ENCODE measurements at places on chromosomes 6 and 20.

GRCh38 chr6:71584712-71585436 is 296.3 kb downstream of the OGFRL1 start:
- DNase-seq = no peak

GRCh38 chr20:58071298-58071697 is 157.2 kb downstream of the ANKRD60 start:
- DNase-seq = no peak

DNA sequence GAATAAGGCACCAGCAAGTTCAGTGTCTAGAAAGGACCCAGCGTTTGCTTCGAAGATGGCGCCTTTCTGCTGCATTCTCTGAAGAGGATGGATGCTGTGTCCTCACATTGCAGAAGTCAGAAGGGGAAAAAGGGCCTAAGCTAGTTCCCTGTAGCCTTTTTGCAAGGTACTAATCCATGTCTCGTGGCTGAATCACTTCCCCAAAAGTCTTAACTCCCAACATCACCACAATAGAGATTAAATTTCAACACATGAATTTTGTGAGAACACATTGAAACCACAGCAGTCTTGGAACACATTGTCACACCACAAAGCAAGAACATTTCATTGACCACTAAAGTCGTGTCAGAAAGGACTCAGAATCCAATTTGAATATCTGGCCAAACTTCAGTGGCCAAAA is 42.1 kb downstream of the KLHL31 start:
- DNase-seq = no peak

GRCh38 chr20:17696287-17696686 is 3.5 kb upstream of the BANF2 start:
- no peak for DNase-seq

DNA sequence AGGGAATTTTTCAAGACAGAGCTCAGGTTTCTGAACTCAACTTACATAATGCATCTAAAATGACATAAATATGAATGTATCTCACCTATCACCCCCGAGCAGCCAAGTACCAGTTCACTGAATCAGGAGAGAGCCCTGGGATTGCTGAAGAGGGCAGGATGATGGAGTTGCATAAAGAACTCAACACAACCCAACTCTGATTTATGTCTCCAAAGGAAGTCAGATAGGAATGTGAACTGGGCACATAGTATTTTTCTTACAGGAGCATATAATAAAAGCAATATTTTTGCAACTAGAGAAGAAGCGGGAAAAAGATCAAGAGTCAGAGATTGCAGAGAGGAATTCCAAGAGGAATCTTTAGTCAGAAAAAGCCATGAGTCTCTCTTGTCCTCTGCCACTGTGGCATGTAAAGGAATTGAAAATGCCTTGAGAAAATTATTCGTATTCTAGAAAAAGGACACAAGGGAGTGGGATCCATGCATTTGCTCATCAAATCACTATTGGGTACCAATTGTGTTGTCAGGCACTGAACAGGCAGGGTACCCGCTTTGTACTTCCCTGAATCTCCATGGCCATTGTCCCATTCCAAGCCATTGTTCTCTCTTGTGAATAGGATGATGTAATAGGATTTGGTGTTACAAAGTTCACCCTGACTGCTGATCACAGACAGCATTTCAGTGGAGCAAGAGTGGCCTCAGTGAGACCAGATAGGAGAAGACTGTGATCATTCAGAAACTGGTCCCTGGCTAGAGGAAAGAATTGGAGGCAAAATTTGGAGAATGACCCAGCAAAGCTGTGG is 16.3 kb downstream of the RIN2 start:
- no peak for DNase-seq

- DNase-seq = no peak
These were observed 393.7 kb downstream of the CDH4 start for GRCh38 chr20:61645732-61646131.

DNA sequence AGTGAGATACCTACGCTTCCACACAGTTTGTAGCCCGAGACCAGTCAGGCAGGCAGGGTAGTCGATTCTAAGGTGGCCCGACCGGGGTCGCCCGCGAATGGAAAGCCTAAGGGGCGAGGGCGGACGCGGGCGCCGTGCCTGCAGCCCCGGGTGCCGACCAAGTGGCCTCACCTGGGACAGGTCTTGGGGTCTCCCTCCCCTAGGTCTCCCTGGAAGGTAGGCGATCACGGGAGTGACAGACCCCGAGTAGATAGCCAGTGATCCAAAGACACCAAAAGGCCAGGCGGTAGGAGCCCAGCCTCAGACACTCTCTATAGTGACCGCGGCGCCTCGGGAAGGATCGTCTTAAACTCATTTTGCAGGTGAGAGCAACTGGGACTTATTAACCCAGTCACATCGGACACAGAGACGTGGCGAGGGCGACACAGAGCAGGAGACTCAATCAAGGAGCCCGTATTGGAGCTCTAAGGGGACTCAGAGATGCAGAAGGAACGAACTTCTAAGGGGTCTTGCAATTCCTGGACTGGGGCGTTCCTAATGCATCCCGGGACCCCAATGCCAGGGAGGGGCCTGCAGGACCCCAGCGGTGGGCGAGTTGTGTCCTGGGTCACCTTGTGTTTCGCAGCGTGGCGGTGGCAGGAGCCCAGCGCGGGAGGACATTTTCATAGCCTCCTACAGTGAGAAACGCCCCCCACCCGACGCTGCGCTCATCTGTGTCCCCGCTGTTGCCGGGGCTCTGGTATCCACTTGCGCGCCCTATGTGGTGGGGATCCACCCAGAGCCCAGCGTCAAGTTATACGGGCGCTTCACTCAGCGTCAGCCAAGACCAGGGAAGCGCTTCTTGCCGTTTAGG is 2.1 kb upstream of the VSX1 start:
- no peak for DNase-seq

GRCh38 chr20:44135417-44136204 is 51.4 kb downstream of the JPH2 start:
- no peak for DNase-seq

DNA sequence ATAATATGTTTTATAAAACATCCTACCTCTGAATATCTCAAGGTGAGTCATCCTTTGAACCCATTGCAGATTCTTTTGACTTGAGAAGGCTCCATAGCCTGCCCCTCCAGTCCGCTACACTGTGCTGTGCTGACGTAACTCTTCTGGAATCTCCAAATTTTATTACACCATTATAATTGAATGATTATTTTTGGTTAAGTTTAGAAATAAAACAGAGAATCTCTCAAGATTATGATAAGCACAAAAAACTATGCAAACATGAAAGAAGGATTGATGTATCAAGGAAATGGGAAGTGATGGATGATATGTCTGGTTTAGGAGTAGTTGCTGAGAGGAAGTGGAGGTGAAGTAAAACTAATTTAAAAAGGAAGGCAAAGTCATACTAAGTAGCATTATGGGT is 1021.3 kb downstream of the HACE1 start:
- no peak for DNase-seq

All from AG04450 (cell line).